ENCODE measurements at places on chromosomes 6 and 20. TPM values are rescaled to one million over a fixed set of nuclear protein-coding genes. Genes with fewer than 3 reads are reported as not detected.

The XRN2 gene
- 75.3 TPM for total RNA-seq

The TINAG gene
- not detected for total RNA-seq

The RBM38 gene
- total RNA-seq: 5.8 TPM

The CRISP2 gene
- total RNA-seq: not detected

The NRM gene
- total RNA-seq: 12.4 TPM

The CAP2 gene
- total RNA-seq: 3.3 TPM

The SRSF12 gene
- 1.1 TPM for total RNA-seq

The WFDC2 gene
- not detected for total RNA-seq

The POU5F1 gene
- 1.2 TPM for total RNA-seq

The ECT2L gene
- total RNA-seq: not detected

The SPINT4 gene
- total RNA-seq: not detected

The MDFI gene
- 415 TPM for total RNA-seq

The ARG1 gene
- not detected for total RNA-seq

The BTN1A1 gene
- not detected for total RNA-seq

The TENT5A gene
- 1.1 TPM for total RNA-seq

The TNFAIP3 gene
- 39.9 TPM for total RNA-seq

The AGER gene
- total RNA-seq: 1.8 TPM

The IRAK1BP1 gene
- total RNA-seq: 2.7 TPM

The SLC44A4 gene
- not detected for total RNA-seq

The LTB gene
- 1.5 TPM for total RNA-seq

The MYB gene
- not detected for total RNA-seq

The TAGAP gene
- total RNA-seq: not detected

The MAK gene
- 0.04 TPM for total RNA-seq

The COL21A1 gene
- total RNA-seq: 0.39 TPM
